H1 (cell line): ENCODE measurements at places on chromosomes 5 and 9.

GRCh38 chr9:97632248-97632984 lies 752 bp downstream of the TSTD2 start:
- DNase-seq, result no peak

DNA sequence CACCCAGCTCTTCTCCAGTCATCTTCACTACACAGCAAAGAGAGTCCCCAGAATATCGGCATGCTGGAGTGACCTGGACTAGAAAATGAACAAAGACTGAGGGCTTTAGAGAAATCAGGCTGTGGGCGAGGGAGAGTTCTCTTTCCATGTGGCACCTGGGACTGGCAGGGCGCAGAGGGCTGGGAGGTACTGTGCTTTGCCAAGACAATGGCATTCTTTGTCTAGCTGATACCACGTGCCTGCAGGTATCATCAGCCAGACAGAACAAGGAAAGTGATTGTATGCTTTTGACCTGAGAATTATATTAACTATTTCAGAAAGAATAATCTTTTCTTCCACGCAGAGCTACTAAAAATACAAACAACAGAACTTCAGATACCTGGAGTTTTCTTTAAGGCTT lies 30.5 kb downstream of the DDX31 start:
- no peak for DNase-seq

DNA sequence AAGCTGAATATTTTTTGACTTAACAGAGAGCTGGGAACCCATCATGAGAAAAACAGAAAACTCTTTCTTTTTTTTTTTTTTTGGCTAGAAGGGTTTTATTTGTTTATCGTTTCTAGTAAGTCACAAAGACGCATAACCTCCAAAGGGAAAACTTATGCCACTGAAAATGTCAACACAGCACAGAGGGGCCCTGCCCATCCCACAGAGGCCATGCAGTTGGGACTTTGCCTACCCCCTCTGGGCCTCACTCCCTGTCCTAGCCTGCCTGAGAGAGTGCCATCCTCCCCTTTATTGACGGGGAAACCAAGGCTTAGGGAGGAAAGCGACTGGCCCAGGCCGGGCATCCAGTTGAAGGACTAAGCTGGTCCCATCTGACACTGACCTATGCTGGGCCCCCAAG lies 74.7 kb downstream of the VAV2 start:
- no peak for DNase-seq

GRCh38 chr5:32277798-32278197 lies 34.9 kb downstream of the MTMR12 start:
- no peak for DNase-seq
